ENCODE measurements at places on chromosomes 6 and 20.

- no peak for DNase-seq
Observed at GRCh38 chr6:110566346-110567125, 90.1 kb upstream of the SLC22A16 start.

- no peak for DNase-seq
Observed at GRCh38 chr6:167349631-167350274, 24.9 kb downstream of the TTLL2 start.

DNA sequence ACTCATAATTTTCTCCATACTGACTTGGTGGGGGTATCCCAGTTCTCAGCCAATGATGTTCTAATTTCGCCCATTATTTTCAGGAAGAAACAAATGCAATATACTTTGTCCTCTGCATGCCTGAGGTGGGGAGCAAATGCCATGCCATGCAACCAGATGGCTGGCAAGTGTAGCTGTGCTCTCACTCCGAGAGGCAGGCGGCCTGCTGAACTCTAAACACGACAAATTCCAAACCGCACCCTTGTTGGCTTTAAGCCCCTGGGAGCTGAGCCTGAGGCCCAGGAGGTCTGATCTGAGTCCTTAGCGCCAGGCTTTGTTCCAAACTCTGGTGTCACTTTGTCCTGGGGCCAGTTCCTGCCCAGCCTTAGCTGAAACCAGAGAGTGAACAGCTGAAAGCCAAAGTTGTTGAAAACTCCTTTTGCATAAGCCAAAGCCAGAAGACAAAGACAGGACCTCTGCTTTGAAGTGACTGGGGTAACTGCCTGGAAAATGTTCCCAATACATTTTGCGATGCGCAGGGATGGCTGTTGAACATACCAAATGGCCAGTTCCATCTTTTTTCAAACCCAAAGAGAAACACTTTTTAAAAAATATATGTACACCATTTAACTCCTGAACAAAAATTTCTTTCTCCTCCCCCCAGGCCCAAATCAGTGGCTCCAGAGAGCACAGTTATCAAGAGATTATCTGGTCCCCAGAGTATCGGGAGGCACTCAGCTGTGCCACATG is 46.2 kb downstream of the TTI1 start:
- no peak for DNase-seq

DNA sequence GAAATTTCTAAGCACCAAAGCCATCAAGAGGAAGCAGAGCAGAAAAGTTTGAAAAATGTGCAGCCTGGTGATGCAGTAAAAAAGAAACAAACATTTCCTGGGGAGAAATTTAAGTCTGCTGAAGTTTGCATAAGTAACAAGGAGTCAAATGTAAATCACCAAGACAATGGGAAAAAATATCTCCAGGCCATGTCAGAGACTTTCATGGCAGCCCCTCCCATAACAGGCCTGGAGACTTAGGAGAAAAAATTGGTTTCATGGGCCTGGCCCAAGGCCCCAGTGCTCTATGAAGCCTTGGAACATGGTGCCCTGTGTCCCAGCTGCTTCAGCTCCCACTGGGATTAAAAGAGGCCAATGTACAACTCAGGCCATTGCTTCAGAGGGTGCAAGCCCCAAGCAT is 30.1 kb upstream of the EPM2A start:
- no peak for DNase-seq

DNA sequence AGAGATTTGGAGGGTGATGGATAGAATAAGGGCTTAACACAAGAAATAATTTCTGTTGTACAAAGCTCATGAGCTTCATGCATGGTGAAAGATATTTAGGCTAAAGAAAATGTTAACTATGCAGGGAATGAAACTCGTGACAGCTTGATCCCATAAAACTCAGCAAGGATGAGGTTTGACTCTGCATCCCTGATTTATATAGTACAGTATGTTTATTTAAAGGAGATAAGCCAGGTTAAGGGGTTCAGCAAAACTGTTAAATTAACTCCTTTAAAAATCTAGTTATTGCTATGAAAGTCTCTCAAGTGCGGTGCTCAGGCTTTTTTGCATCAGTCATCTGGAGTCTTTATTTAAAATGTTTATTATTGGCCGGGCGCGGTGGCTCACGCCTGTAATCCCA is 326.4 kb downstream of the LAMA2 start:
- no peak for DNase-seq

DNA sequence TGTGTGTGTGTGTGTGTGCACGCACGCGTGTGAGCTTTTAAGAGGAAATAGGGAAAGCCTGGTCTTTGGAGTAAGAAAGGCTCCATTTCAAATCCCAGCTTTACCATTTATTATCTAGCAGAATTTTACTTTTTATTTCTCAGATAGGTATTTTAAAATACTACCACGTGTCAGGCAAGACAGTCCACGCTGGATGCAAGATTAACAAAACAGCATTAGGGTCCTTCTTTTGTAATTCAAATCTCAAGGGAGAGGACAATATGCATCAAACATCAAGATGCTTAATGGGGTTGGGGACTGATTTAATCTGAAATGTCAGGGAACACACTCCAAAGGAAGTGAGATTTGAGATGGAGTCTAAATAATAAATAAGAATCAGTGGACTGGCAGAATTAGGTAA is 768.8 kb downstream of the PHF3 start:
- no peak for DNase-seq

Data from bronchial epithelial cell (primary cell).